HT1080 (cell line): ENCODE measurements at places on chromosomes 2 and 18.

GRCh38 chr2:156147594-156148330 lies 184.8 kb downstream of the NR4A2 start:
- peak; percentile 50 for DNase-seq

DNA sequence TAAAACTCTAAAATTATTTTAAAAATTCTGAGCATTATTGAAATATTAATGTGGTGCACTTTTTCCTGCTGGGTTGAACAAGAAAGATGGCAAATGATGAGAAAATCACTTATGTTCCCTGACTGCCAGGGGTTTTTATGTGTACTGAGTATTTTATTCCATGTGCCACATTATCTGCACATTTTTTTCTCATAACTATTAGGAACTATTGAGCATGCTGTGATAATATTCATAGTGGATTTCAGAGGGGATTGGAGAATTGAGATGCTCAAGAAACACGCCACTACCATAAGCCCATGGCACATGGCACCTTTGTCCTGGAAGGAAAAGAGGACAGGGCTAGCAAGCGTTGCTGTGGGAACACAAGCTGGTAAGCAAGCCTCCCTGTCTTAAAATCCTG lies 478.5 kb upstream of the GYPC start:
- DNase-seq: no peak

DNA sequence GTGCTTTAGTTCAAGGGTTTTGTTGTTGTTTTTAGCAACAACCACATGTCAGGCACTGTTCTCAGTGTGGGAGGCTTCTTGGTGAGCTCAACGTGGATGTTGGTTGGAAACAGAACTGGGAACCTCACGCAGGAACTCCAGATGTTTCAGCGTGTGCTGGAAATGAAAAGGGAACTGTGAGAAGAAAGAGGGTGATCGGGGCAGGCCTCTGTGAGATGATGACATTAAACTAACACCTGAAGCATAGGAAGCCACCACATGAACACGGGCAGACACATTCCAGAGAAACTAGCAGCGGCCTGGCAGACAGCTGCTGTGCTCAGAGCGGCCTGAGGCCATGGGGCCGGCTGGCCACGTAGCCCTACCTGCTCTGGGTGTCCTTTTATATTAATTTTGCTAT lies 66.4 kb downstream of the COA5 start:
- no peak for DNase-seq

DNA sequence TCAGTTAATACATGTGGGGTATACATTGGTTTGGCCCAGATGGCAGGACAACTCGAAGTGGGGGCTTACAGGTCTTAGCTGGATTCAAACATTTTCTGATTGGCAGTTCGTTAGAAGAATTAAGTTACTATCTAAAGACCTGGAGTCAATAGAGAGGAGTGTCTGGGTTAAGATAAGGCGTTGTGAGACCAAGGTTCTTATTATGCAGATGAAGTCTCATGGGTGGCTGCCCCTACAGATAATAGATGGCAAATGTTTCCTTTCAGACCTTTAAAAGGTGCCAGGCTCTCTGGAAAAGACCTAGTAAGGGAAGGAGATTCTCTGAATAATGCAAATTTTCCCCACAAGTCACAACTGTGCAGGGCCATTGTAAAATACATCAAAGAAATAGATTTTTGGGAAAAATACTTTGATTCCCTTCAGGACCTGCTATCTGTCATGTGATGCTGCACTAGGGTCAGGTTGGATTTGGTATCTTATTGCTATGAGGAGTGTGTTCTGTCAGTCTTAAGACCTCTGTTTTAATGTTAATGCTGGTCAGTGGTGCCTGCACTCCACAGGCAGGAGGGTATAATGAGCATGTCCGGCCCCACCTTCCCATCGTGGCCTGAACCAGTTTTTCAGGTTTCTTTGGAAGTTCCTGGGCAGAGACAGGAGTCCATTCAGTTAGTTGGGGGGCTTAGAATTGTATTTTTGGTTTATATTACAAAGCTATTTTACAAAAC lies 14.3 kb upstream of the MC5R start:
- DNase-seq: no peak

DNA sequence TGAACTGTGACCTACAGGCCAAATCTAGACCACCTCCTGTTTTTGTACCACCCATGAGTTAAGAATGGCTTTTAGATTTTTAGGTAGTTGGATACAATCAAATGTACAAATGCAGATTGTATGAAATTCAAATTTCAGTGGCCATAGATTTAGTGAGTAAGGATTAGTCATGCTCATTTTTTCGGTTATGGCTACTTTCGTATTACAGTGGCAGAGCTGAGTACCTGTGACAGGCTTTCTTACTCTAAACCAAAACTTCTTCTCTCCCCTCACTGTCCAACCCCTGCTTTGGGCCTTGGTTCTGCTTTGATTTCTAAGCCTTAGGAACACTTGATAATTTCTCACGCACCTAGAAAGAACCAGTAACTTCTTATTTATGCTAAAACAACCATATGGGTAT lies 82.1 kb downstream of the CDC42EP3 start:
- peak; percentile 59 for DNase-seq

DNA sequence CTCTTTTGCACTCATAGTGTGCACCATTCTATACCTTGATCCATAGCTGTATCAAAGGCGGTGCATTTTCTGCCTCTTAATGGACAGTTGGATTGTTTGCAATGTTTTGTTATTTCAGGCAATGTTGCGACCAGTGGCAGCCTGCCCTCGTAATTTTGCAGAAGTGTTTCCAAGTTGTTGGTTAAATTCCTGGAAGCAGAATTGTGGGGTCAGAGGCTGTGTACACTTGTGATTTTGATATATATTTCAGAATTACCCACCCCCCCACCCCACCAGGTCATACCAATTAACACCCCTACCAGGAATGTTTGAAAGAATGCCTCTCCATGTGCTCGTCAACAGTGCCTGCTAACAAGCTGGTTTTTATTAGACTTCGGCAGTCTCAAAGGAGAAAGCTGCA lies 32.4 kb upstream of the IL1R1 start:
- DNase-seq: no peak

DNA sequence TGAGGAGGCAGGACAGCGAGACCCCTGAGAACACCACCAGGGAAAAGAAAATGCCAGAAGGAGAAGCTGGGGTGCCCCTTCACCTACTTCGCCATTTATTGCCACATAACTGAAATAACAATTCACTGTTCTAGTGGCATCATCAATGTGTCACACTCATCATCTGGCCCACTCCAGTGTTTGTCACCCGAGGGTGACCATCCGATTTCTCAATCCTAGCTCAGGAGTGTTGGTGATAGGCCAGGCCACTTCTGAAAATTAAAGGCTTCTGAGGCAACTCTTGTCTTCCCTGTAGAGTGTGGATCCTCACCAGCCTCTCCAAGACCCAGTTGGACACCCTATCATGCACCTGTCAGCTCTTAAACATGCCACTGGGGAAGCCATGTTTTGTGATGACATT lies 62.9 kb upstream of the BZW1 start:
- no peak for DNase-seq

DNA sequence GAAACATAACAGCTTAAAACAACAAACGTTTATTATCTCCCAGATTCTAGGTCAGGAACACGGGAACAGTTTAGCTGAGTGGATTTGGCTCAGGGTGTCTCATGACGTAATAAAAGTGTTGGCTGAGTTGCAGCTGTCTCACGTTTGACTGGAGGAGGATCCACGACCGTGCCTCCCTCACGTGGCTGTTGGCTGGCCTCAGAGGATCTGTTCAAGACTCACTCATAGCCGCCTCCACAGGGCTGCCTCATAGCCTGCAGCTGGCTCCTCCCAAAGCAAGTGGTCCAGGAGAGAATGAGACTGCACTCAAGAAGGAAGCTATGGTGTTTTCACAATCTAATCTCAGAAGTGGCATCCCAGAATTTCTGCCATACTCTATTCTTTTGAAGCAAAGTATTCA lies 167.1 kb downstream of the RPRM start:
- peak; percentile 27 for DNase-seq

DNA sequence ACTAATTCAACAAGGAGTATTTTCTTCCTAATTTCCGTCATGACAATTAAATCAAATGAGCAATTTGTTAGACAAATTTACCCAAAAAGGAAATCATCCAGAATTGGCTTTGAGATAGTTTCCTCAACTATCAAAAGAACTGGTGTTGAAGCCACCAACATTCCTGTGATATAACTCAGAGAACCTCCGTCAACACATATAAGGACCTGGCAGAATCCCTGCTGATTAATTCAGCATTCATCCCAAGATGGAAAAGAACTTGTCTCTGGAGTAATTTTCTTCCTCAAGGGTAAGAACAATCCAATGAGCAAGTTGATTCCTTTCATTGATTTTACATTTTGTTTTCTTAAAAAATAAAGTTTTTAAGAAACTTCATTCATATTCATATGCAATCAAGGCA lies 62.0 kb downstream of the MBD2 start:
- peak; percentile 70 for DNase-seq

GRCh38 chr2:191927319-191927867 lies 80.5 kb upstream of the CAVIN2 start:
- DNase-seq: peak; percentile 80

DNA sequence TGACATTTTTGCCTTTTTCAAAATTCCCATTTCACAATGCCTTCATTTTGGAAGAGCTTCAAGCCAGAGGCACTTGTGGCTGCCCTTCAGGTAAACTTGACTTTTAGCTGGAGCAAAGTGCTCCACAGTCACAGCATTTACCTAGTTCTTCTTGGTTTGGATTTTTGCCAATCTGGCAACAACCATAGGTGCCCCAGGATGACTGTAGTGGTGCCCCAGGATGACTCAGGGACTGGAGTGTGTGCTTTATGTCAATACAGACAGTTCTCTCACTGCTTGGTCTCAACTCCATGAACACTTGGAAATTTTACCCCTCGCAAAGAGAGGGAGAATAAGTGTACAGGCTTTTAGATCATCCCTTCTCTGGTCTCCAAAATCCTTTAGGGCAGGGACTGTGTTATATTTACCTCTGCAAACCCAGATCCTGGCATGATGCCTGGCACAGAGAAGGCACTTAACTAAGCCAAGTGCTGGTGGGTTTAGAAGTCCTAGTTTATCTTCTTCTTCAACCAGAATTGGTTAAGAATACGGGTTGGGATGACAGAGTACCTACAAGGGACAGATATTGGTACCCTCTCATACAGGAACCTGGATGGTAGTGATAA lies 15.3 kb upstream of the PTPN4 start:
- peak; percentile 82 for DNase-seq

- no peak for DNase-seq
Measured at GRCh38 chr18:34631093-34631966, 78.8 kb upstream of the DTNA start.

DNA sequence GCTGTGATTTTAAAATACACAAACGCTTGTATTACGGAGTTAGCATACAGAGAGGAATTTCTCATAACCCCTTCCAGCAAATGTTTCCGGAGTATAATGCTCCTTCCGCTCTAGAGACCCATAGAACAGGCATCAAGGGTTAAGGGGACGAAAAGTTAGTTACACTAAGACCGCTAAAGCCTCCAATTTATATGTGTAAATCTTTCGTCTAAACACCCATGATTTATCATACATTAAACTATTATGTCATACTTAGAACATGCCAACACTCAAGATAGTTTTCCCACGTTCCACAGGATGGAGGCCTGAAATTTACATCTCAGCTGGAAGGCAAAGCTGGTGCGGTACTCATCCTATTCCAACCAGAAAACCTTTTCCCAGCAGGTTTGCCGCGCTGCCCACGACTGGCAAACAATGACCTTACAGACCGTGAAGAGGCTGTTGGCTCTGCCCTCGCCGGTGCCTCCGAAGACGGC lies 650 bp downstream of the ORMDL1 start:
- no peak for DNase-seq

DNA sequence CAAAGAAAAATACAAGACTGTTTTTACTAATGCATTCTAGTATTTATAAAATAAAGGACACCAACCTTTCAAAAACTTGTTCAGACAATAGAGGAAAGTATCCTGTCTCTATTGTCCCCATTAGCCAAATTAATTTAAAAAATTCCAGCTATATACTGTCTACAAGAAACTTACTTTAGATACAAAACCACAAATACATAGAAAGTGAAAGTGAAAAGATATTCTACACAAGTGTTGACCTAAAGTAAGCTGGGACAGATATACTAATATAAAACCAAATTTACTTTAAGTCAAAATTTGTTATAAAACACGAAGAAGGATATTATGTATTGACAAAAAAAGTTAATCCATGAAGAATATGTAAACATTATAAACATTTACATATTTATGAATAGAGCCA lies 893.3 kb upstream of the TMEFF2 start:
- no peak for DNase-seq

GRCh38 chr2:205408696-205409095 lies 273.6 kb upstream of the NRP2 start:
- no peak for DNase-seq

- DNase-seq: no peak
Measured at GRCh38 chr2:44744961-44745892, 196.3 kb upstream of the SIX3 start.

GRCh38 chr2:173652767-173653431 lies 298.2 kb downstream of the CDCA7 start:
- DNase-seq: peak; percentile 97

DNA sequence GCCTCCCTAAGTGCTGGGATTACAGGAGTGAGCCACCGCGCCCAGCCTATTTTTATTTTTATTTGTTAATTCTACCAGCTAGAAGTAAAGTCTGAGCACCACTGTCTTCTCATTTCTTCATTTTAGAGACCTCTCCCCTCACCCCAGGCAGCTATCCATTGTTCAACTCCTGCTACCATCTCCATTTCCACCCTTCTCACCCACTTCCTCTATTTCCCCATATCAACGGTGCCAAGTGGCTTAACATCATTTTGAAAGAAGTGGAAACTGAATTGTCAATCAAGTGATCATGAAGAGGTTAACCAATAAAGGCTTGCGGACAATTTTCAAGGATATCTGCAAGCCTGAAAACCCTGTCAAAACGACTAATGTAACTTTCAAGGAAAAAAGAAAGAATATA lies 323.1 kb downstream of the NBAS start:
- DNase-seq: no peak

GRCh38 chr2:96538487-96539214 lies 2.1 kb downstream of the ARID5A start:
- DNase-seq: no peak

DNA sequence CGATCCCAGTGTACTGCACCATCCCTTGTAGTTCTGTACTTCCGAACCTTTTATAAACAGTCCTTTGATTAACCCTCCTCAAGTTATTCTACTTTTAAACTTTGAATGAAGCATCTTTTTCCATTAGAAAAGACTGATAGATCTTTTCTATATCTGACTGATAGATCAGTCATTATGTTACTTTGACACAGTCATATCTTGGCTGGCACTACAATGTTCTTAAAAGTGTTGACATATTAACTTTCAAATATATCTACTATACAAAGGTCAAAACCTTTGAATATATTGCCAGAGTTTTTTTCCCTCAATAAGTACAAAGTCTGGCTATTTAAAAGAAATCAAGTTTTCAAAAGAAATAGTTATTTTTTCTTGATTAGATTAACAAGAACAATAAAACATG lies 35.4 kb upstream of the NABP1 start:
- no peak for DNase-seq

DNA sequence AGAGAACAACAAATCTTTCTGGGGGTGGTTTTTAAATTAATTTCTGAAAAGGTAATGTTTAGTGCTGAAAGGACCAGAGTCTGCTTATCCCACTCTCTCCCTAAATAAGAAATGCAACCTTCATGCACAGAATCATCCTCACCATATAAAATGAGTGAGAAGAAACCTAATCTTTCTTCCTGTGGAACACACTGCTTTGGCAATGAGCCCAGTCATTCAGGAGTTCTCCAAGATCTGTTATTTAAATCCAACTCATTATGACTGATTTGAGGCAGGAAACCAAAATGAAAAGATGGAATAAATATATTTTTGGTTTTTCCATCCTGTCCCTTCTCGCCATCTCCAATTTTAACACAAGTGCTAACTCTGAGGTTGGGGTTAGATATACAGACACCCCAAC lies 228.3 kb downstream of the SRBD1 start:
- DNase-seq: peak; percentile 59

GRCh38 chr2:165969227-165969626 lies 15.7 kb upstream of the TTC21B start:
- no peak for DNase-seq
